ENCODE measurements at places on chromosomes 13 and 19.

GRCh38 chr13:79384022-79384610 is 21.9 kb downstream of the RBM26 start:
- no peak for DNase-seq

DNA sequence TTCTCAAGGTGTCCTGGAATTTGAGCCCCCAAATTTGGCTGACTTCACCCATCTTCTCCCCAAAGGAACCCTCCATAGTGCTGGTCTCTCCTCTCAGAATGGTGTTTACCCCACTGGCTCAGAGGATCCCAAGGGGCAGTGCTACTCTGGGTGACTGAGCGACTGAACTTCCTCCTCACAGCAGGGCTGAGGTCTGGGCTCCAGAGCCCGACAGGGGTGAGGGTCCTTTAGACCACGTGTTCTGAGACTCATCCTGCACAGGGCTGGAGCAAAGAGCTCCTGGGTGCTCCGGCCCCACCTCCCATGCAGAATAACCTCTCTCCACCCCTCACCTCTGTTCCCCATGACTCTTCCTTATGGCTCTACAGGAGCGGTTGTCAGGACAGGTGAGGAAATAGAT is 23.2 kb upstream of the CD33 start:
- no peak for DNase-seq

DNA sequence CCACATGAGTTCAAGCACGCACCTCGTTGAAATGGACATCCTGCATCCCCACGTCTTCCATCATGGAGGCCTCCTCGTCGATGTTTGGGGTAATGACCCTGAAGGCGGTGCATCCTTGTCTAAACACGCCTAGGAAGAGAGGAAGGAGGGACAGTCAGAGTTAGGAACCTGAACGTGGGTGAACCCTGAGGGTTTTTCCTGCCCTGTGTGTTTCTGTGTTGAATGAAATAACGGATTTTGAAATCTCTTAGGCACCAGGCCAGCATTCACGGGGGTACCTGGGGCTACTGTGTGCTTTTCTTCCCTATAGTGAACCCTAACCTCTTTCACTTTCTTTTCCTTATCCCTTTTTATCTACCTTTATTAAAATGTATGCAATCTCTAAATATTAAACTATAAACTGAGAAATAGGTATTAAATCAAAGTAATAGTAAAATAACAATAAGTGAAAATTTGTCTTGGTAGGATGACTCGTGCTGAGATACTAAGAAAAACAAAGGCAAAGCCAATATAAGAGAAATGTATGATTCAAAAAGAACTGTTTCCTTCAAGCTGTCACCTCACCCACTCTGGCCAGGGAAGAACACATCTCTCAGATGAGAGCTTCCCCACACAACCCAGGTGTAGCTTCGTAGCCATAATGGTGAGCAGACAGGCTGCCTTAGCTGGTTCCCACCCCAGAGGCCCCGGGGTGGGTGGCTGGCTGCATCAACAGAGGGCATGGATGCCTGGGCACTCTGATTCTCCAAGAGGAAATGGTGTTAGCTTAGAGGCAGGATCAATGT is 72.1 kb upstream of the SLC15A1 start:
- no peak for DNase-seq

- no peak for DNase-seq
Measured at GRCh38 chr19:6971366-6971765, 49.9 kb downstream of the MBD3L2B start.

- no peak for DNase-seq
Measured at GRCh38 chr13:23619068-23619855, 49.0 kb downstream of the TNFRSF19 start.

- no peak for DNase-seq
Measured at GRCh38 chr13:97300871-97301270, 78.7 kb downstream of the MBNL2 start.

- no peak for DNase-seq
Measured at GRCh38 chr19:41801792-41802211, 5.4 kb downstream of the CEACAM3 start.

GRCh38 chr19:43688059-43688701 is 18.2 kb upstream of the PLAUR start:
- no peak for DNase-seq

Data from T-helper 17 cell (primary cell).